IMR-90 (cell line): ENCODE measurements at places on chromosomes 2 and 18.

GRCh38 chr2:241499146-241499965 is 9.0 kb downstream of the STK25 start:
- no peak overlapping the region for H3K4me3 ChIP-seq
- no peak overlapping the region for H3K27ac ChIP-seq
- DNase-seq: no peak
- peaks cover 61% of the 10 kb centered on the region for H3K36me3 ChIP-seq

- no peaks in the 10 kb centered on the region for H3K36me3 ChIP-seq
- H3K27ac ChIP-seq: no peak overlapping the region
- no peak for DNase-seq
- H3K4me1 ChIP-seq: peaks cover 9% of the 10 kb centered on the region
Observed at GRCh38 chr2:200296118-200296517, 10.4 kb upstream of the SPATS2L start.

GRCh38 chr2:145503511-145503910 is 983.6 kb upstream of the ZEB2 start:
- DNase-seq: peak; percentile 4
- no peaks in the 10 kb centered on the region for H3K36me3 ChIP-seq
- no peak overlapping the region for H3K4me3 ChIP-seq
- no peaks in the 10 kb centered on the region for H3K4me1 ChIP-seq

GRCh38 chr2:103873716-103874351 is 980.1 kb upstream of the POU3F3 start:
- DNase-seq: no peak
- H3K27me3 ChIP-seq: no peaks in the 10 kb centered on the region
- no peaks in the 10 kb centered on the region for H3K4me1 ChIP-seq
- no peak overlapping the region for H3K4me3 ChIP-seq

DNA sequence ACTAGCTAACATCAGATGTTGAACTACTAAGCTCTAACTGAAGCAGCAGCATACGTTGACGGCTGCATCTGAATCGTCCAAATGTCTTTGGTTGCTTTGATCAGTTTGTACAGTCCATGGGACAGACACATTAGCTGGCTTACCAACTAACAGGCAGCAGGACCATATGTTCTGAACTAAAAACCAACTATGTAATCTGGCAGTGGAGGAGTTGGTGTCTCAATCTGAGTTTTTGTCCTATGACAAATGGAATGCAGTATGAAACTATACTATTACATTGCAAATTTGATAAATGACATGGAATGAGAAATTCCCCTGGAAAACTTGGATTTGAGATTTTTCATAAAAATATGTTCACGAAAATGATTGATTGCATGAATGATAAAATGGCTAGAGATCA is 79.5 kb downstream of the EPHA4 start:
- no peak overlapping the region for H3K27ac ChIP-seq
- H3K4me3 ChIP-seq: no peak overlapping the region
- peaks cover 9% of the 10 kb centered on the region for H3K36me3 ChIP-seq

GRCh38 chr2:241729868-241730267 is 4.6 kb upstream of the D2HGDH start:
- H3K36me3 ChIP-seq: no peaks in the 10 kb centered on the region; the same call in 1 of the 2 replicates
- no peaks in the 10 kb centered on the region for H3K27me3 ChIP-seq
- H3K4me3 ChIP-seq: no peak overlapping the region
- no peak overlapping the region for H3K27ac ChIP-seq
- DNase-seq: no peak
